ENCODE measurements at places on chromosomes 1 and 21.

DNA sequence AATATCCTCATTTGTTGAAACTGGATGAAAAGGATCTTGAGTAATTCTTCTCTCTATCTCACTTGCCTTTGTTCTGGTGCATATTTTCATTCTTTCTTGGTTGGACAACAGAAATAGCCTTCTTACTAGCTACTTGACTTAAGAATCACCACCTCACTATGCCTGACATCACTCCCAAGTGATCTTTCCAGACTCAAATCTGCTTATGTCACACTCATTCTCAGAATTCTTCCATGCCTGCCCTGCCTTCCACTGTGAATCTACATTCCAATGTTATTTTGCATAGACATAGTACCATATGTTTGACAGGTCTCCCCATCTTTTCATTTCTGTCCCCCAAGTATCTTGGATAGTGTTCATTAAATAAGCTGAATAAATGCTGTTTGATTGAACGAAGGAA is 78.5 kb upstream of the DPYD start:
- no peak overlapping the region for H3K27ac ChIP-seq
- H3K4me3 ChIP-seq: no peak overlapping the region
- H3K36me3 ChIP-seq: no peaks in the 10 kb centered on the region
- H3K27me3 ChIP-seq: no peaks in the 10 kb centered on the region
- DNase-seq: no peak
- H3K4me1 ChIP-seq: no peaks in the 10 kb centered on the region

- peak overlapping the region; percentile 93 for H3K27ac ChIP-seq
- no peaks in the 10 kb centered on the region for H3K36me3 ChIP-seq
- peaks cover 19% of the 10 kb centered on the region for H3K4me1 ChIP-seq
These were observed 33.1 kb upstream of the COL6A2 start for GRCh38 chr21:46064870-46065214.

- no peaks in the 10 kb centered on the region for H3K36me3 ChIP-seq
- H3K27me3 ChIP-seq: peaks cover under 1% of the 10 kb centered on the region
- DNase-seq: no peak
- no peak overlapping the region for H3K27ac ChIP-seq
- H3K4me1 ChIP-seq: peaks cover 6% of the 10 kb centered on the region
- no peak overlapping the region for H3K4me3 ChIP-seq
These were observed 52.8 kb downstream of the FHAD1 start for GRCh38 chr1:15299806-15300205.

DNA sequence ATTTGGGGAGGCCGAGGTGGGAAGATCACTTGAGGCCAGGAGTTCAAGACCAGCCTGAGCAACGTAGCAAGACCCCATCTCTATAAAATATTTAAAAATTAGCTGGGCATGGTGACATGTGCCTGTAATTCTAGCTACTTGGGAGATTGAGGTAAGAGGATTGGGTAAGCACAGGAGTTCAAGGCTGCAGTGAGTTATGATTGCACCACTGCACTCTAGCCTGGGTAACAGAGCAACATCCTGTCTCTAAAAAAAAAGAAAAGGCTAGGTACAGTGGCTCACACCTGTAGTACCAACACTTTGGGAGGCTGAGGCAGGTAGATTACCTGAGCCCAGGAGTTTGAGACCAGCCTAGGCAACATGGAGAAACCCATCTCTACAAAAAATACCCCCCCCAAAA is 35.7 kb upstream of the RCC1 start:
- peaks cover 7% of the 10 kb centered on the region for H3K4me1 ChIP-seq
- H3K36me3 ChIP-seq: peaks cover 44% of the 10 kb centered on the region
- no peak overlapping the region for H3K4me3 ChIP-seq
- no peaks in the 10 kb centered on the region for H3K27me3 ChIP-seq
- no peak overlapping the region for H3K27ac ChIP-seq
- DNase-seq: no peak

- no peaks in the 10 kb centered on the region for H3K27me3 ChIP-seq
- H3K4me3 ChIP-seq: no peak overlapping the region
- peaks cover 7% of the 10 kb centered on the region for H3K36me3 ChIP-seq
- no peak for DNase-seq
These were observed 29.1 kb upstream of the RBBP5 start for GRCh38 chr1:205150651-205151428.

DNA sequence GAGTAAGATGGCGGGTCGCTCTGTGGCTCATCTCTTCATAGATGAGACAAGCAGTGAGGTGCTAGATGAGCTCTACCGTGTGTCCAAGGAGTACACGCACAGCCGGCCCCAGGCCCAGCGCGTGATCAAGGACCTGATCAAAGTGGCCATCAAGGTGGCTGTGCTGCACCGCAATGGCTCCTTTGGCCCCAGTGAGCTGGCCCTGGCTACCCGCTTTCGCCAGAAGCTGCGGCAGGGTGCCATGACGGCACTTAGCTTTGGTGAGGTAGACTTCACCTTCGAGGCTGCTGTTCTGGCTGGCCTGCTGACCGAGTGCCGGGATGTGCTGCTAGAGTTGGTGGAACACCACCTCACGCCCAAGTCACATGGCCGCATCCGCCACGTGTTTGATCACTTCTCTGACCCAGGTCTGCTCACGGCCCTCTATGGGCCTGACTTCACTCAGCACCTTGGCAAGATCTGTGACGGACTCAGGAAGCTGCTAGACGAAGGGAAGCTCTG is 2.4 kb downstream of the TNFAIP8L2 start:
- H3K27me3 ChIP-seq: no peaks in the 10 kb centered on the region
- no peak for DNase-seq
- peaks cover 67% of the 10 kb centered on the region for H3K4me1 ChIP-seq
- H3K4me3 ChIP-seq: peak overlapping the region; percentile 100
- H3K36me3 ChIP-seq: peaks cover 23% of the 10 kb centered on the region

- H3K36me3 ChIP-seq: no peaks in the 10 kb centered on the region
- no peaks in the 10 kb centered on the region for H3K4me1 ChIP-seq
- no peak overlapping the region for H3K27ac ChIP-seq
- no peaks in the 10 kb centered on the region for H3K27me3 ChIP-seq
- H3K4me3 ChIP-seq: no peak overlapping the region
These were observed 97.9 kb downstream of the USH2A start for GRCh38 chr1:216325336-216325735.

- peak overlapping the region; percentile 97 for H3K27ac ChIP-seq
- H3K4me1 ChIP-seq: peaks cover 50% of the 10 kb centered on the region
- no peaks in the 10 kb centered on the region for H3K27me3 ChIP-seq
- peak overlapping the region; percentile 93 for H3K4me3 ChIP-seq
- DNase-seq: peak; percentile 68
These were observed 920 bp downstream of the MTR start for GRCh38 chr1:236795757-236796667.

- no peak overlapping the region for H3K4me3 ChIP-seq
- no peaks in the 10 kb centered on the region for H3K36me3 ChIP-seq
- H3K27me3 ChIP-seq: no peaks in the 10 kb centered on the region
- peaks cover 5% of the 10 kb centered on the region for H3K4me1 ChIP-seq
These were observed 25.7 kb downstream of the AKNAD1 start for GRCh38 chr1:108831225-108831624.

GRCh38 chr1:93578911-93579825 is 102.5 kb downstream of the BCAR3 start:
- H3K27me3 ChIP-seq: no peaks in the 10 kb centered on the region
- H3K27ac ChIP-seq: no peak overlapping the region
- no peak overlapping the region for H3K4me3 ChIP-seq
- no peaks in the 10 kb centered on the region for H3K36me3 ChIP-seq

GRCh38 chr1:19640363-19641316 is 3.5 kb upstream of the NBL1 start:
- no peaks in the 10 kb centered on the region for H3K36me3 ChIP-seq
- H3K4me3 ChIP-seq: no peak overlapping the region
- DNase-seq: no peak
- H3K27me3 ChIP-seq: no peaks in the 10 kb centered on the region

DNA sequence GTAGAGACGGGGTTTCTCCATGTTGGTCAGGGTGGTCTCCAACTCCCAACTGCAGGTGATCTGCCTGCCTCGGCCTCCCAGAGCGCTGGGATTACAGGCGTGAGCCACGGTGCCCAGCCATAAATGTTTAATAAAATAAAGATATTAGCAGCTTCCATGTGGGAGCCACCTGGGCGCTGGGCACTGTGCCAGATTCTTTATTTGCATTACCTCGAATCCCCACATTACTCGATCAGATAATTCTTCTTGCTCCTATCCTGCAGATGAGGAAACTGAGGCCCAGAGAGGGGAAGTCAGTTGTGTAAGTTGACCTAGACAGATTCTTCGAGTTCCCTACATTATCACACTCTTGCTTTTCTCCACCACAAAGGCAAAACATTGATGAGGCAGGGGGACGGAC is 24.9 kb upstream of the TENT5B start:
- no peak overlapping the region for H3K4me3 ChIP-seq
- peaks cover 4% of the 10 kb centered on the region for H3K27me3 ChIP-seq
- no peak for DNase-seq
- no peaks in the 10 kb centered on the region for H3K36me3 ChIP-seq
- no peak overlapping the region for H3K27ac ChIP-seq

DNA sequence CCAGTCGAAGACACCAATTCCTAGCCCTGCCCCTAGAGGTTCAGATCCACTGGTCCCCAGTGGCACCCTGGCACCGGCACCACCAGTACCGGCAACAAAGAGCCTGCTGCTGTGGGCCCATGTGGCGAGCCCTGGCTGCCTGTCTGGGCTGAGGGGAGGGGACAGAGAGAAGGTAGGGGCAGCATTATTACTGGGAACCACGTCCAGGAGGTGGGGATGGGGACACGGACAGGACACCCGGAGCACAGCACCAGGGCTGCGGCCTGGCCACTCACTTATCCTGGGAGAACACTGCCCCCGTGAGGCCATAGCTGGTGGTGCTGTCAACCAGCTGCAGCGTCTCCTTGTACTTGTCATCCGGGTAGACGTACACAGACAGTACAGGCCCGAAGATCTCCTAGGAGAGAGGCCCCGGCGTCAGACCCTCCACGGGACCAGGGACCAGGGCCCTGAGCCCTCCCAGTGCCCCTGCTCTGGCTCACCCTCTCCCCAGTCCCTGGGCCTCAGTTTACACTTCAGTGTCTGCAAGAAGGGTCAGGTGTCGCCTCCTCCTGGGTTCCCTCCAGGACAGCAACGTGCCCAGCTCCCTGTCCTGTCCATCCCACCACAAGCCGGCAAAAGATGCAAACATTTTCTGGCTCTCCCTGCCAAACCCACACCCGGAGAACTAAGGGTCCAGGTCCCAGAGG is 15.8 kb upstream of the TAS1R2 start:
- no peaks in the 10 kb centered on the region for H3K4me1 ChIP-seq
- peak; percentile 53 for DNase-seq
- no peaks in the 10 kb centered on the region for H3K36me3 ChIP-seq
- no peak overlapping the region for H3K4me3 ChIP-seq
- H3K27ac ChIP-seq: no peak overlapping the region
- H3K27me3 ChIP-seq: no peaks in the 10 kb centered on the region

- peaks cover 57% of the 10 kb centered on the region for H3K4me1 ChIP-seq
- no peaks in the 10 kb centered on the region for H3K36me3 ChIP-seq
- DNase-seq: no peak
- H3K27ac ChIP-seq: peak overlapping the region; percentile 88
These were observed 57.7 kb upstream of the COA6 start for GRCh38 chr1:234315588-234315987.

DNA sequence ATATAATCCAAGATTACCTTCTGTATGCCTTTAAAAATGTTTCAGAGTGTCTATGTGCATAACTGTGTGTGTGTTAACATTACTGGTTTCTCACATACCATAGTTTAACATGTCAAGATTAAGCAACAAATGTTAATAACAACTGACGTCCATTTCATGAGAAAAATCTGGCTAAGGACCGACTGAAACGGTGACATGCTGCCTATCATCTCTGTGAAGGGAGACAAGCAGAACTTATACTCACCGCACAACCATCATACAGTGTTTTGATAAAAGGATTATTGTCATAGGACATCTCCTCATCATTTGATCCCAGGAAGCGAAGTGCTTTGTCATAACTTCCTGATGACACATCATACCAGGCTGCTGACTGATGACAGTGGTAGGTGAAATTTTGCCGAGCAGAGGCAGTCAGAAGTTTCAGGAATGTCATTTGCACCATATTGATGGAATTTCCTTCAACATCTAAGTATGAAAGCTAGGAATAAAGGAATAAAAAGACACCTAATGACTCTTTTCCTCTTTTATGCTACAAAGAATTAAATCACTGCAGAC is 228.8 kb downstream of the COL11A1 start:
- DNase-seq: no peak
- H3K27ac ChIP-seq: no peak overlapping the region
- H3K4me1 ChIP-seq: no peaks in the 10 kb centered on the region
- H3K27me3 ChIP-seq: no peaks in the 10 kb centered on the region

DNA sequence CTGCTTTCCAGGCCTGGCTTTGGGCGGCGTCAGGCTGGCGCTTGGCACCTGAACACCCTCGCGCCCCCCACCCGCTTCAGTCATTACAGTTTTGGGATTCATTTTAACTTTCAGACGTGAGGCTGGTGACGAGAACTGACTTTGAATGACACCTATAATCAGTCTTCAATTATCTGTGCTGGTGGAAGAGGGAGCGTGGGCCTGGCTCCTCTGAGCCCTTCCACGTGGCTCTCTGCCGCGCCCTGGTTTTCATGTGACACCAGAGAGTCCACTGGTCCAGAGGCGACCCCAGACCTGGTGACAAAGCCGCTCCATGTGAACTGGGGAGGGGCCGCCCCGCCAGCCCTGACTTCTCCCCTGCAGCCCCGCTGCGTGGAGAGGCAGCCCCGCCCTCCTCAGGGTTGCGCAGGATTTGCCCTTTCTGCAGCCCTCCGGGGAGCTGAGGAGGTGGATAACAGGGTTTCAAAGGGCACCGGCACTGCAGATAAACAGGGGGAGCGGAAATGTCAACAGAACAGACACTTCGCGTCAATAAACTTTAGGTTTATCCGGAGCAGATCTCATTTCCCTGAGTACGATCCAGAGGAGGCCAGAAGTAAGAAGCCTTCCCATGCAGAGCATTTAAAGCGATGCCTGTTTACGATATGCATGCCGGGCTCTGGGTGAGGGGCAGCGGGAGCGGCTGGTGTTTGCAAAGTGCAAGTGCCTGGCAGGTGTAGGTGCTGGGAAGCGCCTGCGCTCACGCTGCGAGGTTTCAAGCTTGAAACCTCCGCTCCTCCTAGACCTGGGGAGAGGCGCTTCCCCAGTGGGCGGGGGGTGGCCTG is 56.4 kb downstream of the AJAP1 start:
- no peak overlapping the region for H3K27ac ChIP-seq
- H3K4me1 ChIP-seq: peaks cover 12% of the 10 kb centered on the region
- no peak for DNase-seq
- H3K27me3 ChIP-seq: peaks cover 37% of the 10 kb centered on the region

DNA sequence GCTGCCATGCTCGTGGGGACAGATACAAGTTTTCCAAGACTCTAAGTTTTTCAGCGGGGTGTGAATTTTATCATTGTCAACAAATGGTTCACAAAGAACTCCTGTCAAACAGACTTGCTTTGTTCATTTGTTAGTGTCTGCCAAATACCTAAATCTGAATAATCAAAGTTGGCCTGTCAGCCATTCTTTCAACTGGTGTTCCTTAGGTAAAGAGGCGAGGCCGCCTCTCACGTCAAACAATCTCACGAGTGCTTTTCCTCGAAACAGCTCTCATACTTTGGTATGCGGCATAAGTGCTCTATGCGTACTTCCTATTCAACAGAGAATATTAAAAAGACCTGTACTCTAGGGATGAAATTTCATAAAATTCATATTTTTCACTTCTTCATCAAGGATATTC is 51.4 kb upstream of the KANK4 start:
- no peaks in the 10 kb centered on the region for H3K4me1 ChIP-seq
- no peak overlapping the region for H3K4me3 ChIP-seq
- no peak overlapping the region for H3K27ac ChIP-seq
- no peaks in the 10 kb centered on the region for H3K36me3 ChIP-seq
- peaks cover 11% of the 10 kb centered on the region for H3K27me3 ChIP-seq
- no peak for DNase-seq

GRCh38 chr1:66732407-66733166 is 19.7 kb upstream of the DYNLT5 start:
- DNase-seq: no peak
- no peak overlapping the region for H3K4me3 ChIP-seq
- no peak overlapping the region for H3K27ac ChIP-seq
- H3K27me3 ChIP-seq: no peaks in the 10 kb centered on the region

GRCh38 chr1:39158327-39159086 is 46.0 kb upstream of the MACF1 start:
- DNase-seq: no peak
- no peak overlapping the region for H3K27ac ChIP-seq
- peaks cover 1% of the 10 kb centered on the region for H3K36me3 ChIP-seq
- peaks cover 4% of the 10 kb centered on the region for H3K4me1 ChIP-seq

Measured in naive thymus-derived CD8-positive, alpha-beta T cell (primary cell).